ENCODE measurements at places on chromosomes 3 and 15.
A peak's percentile ranks its signal among the peaks of the same experiment; 100 is the strongest.

- no peak for DNase-seq
Observed at GRCh38 chr3:56970461-56970879, 90.0 kb upstream of the SPATA12 start.

DNA sequence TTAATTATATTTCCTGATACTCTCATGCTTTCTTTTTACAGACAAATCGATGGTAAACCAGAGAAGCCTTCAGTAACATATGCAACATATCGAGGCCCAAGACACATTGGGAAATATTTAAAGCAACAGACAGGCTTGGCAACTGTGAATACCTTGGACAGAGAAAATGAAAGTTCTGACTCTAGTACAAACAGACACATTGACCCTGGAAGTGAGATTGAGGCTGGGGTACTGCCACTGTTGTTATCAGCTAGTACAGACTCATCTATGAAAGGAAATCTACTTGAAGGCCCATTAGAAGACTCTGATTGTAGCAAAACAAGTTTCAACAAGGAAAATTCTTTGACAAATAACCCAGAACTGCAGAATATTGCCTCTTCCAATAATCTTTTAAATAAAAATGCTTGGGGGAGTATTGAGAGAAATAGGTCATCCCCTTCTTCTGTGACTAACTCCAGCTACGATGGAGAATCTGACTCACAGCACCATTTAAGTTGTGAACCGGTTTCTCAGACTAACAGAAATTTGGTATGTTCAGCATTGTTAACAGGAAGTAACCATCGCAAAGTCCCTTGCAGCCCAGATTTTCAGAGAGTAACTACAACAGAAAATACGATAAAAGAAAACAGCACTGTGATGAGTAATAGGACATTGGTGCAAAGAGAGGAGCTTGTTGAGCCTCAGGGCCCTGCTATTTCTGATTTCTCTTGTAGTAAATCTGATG lies 50.2 kb downstream of the CRYBG3 start:
- peak; percentile 87 for DNase-seq

DNA sequence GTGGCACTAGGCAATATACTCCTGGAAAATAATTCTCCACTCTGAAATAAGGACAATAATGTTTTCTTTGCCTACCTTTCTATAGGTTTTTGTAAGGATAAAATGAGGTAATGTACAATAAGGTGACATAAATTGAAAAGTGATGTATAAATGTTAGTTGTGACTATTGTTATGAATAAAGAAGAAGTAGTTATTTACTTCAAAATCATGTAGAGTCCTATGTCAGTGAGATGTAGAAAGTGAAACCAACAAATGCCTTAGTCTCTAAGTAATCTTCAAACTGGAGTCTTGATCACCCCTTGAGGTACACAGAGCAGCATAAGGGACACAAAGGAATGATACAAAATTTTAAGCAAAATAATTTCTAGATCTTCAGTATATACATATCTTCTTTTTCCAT lies 60.3 kb upstream of the TP63 start:
- DNase-seq: no peak

DNA sequence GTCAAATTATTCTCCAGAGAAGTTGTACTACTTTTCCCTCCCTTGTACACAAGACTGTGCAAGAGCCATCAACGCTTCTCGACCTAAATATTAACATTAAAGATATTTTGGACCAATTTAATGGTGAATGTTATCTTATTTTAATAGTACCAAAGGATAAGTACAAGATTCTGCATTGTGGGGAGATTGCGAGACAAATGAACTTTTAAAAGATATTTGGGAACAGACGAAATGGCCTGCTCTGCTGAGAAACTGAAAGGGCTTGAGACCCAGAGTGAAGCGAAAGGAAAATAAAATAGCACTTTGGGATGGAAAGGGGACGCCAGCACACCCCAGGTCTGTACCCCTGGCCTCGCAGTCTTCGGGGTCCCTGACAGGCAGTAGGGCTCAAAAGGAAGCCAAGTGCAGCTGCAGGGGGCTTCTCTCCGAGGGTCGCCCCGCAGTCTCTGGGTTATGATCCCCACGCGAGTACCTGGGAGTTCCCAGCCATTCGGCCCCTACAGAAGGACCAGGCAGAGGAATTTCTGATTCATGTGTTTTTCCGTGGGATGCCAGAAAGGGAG lies 97.6 kb upstream of the VGLL3 start:
- DNase-seq: no peak

- no peak for DNase-seq
Observed at GRCh38 chr15:81146006-81146405, 11.9 kb downstream of the CFAP161 start.

DNA sequence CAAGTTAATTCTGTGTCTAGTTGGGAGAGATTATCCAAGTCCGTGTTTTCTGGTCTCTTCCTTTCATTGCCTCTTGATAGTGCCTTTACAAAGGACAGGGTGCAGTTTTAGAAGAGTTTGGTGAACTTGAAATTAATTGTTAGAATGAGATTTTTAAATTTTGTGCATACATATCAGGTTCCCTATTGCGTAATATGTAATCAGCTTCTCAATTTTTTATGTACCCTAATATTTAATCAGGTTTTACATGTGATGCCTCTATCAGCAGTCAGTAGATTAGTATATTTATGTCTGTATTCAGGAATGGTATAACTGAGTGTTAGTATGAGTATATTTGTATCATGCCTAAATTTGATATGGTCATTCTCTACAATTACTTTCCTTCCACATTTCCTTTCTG lies 4.9 kb downstream of the SEC62 start:
- no peak for DNase-seq

Data from HS-5 (cell line).